Mesothelial cell of epicardium (in vitro differentiated cells): ENCODE measurements at places on chromosomes 5 and 9. TPM values are rescaled to one million over a fixed set of nuclear protein-coding genes. Genes with fewer than 3 reads are reported as not detected.

DNA sequence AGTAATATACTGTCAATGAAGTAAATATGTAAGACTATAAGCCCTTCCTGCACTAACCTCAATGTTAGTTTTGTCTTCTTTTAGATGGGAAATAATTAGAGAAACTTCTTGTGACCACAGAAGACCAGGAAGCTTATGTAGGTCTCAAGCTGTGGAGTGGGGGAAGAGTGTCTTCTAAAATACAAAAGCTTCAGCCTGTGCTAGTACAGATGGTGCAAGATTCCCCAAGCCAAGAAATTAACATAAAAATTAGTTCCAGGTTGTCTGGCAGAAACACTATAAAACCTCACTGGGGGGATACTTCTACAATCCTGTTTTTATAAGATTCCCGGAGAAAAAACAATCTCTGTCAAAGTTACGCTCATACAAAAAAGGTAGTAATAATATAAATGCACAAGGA is 103.6 kb downstream of the FNBP1 start:
- DNase-seq = no peak

DNA sequence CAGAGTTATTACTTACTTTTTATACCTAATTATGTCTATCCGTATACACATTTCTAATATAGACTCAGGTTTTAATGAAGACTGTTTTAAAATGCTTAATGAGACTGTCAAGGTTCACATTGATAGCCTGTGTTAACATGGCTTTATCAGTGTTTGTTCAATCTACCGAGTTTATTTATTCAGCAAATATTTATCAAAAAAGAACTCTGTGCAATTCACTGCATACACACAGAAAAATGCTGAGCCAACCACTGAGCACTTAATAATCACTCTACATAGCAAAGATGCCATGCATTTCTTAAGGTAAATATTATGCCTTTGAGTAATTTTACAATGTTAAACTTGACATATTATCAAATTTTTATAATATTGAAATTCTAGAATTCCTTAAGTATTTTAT is 428.2 kb downstream of the ANXA1 start:
- no peak for DNase-seq

DNA sequence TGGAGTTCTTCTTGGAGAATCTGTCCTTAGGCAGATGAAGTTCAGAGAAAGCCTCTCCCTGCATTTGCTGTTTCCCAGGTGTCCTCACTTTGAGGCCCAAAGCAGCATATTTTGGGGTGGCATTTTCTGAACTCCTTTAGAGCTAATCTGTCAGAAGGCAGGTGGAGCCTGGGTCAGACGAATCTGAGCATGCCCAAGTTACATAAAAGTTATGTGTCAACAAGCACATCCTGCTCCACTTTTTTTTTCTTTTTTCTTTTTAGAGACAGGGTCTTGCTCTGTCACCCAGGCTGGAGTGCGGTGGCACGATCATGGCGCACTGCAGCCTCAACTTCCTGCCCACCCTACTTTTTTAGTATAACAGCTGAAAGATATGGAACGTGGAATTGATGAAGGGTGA is 41.3 kb upstream of the HSPA9 start:
- DNase-seq = no peak

DNA sequence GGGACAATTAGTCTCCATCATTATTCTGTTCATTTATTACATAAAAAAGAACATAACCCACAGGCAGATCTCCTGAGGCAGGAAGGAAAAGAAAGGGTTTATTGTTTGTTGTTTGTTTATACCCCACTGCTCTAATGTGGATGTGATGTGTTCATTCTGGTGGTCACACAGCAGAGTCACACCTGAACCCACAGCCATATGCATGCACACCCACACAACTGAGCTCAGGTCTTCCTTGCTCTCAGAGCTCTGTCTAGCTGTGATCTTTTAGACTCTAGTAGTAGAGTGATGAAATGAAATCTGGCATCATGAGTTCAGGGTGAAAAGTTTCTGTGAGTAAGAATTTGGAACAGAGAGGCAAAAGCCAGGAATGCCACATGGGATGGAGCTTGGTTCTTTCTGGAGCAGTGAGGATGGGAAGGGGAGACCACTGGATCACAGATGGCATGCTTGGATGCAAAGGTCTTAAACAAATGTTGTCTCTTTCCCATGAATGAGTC is 227.0 kb downstream of the PAPPA start:
- DNase-seq = no peak

The BAAT gene
- total RNA-seq = 0.07 TPM in 2 of 3 replicates, not detected in the other

The KCNIP1 gene
- total RNA-seq = 1.3 to 2.3 TPM (median 1.5 TPM) in 3 replicates

- DNase-seq = no peak
Measured at GRCh38 chr5:41978676-41979075, 53.6 kb downstream of the FBXO4 start.

GRCh38 chr5:160237571-160238093 is 8.3 kb downstream of the FABP6 start:
- no peak for DNase-seq

The PROB1 gene
- total RNA-seq = 1.4 to 1.6 TPM (median 1.5 TPM) in 3 replicates

The F12 gene
- 2.1 to 2.7 TPM (median 2.3 TPM) in 3 replicates for total RNA-seq

GRCh38 chr5:40572391-40572790 is 107.3 kb upstream of the PTGER4 start:
- no peak for DNase-seq

The LECT2 gene
- not detected in 3 replicates for total RNA-seq

DNA sequence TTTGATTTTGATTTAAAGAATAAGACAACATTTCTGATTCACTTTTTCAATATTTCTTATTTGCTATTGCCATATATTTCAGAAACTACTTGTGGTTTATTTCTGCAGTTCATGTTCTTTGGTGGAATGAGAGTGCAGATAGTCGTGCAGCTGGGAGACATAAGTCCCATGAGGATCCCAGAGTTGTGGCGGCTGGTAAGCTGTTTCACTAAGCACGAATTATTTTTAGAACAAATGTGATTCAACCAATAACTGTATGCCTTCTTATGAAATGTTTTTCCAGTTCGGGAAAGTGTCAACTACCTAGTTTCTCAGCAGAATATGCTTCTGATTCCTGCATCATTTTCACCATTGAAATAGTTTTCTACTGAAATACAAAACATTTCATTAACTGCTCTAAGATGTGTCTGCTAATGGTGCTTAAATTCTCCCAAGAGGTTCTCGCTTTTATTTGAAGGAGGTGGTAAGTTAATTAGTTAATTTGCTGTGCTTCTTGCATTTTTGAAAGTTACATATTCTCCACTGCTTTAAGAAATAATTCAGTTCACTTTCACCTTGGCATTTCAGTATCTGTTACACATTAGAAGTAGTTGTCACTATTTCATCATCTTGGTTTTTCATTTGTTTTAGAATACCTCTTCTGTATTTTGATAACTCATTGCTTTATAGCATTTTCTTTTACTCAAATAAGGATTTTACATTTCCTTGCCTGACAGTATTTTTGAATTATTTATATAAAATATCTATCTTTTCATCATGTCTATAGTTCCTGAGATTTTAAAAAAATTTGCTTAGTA is 9.0 kb downstream of the NIPSNAP3B start:
- DNase-seq = no peak

GRCh38 chr9:38107405-38107804 is 38.4 kb upstream of the SHB start:
- no peak for DNase-seq

- no peak for DNase-seq
Measured at GRCh38 chr5:75043633-75044264, 8.6 kb downstream of the GCNT4 start.

- DNase-seq = no peak
Measured at GRCh38 chr5:52043137-52043536, 659.9 kb downstream of the ISL1 start.

DNA sequence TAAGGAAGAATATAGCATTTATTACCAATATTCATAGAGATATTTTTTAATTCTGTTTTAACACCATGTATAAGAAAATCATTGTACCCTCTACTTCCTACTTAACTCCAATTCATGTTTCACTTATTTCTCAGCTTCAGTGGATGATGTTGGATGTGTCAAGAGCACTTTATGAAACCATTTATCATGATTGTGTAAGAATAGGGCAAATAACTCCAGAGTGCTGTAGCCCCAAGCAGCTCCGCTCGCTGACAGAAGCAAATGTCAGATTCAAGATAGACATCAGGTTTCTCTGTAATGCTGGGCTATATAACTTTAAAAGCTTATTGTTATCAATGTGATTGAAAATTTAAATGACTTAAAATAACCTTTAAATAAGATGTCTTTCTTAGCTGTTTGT is 50.4 kb downstream of the MAST4 start:
- DNase-seq = no peak

The MYORG gene
- 4.2 to 5.5 TPM (median 4.9 TPM) in 3 replicates for total RNA-seq

DNA sequence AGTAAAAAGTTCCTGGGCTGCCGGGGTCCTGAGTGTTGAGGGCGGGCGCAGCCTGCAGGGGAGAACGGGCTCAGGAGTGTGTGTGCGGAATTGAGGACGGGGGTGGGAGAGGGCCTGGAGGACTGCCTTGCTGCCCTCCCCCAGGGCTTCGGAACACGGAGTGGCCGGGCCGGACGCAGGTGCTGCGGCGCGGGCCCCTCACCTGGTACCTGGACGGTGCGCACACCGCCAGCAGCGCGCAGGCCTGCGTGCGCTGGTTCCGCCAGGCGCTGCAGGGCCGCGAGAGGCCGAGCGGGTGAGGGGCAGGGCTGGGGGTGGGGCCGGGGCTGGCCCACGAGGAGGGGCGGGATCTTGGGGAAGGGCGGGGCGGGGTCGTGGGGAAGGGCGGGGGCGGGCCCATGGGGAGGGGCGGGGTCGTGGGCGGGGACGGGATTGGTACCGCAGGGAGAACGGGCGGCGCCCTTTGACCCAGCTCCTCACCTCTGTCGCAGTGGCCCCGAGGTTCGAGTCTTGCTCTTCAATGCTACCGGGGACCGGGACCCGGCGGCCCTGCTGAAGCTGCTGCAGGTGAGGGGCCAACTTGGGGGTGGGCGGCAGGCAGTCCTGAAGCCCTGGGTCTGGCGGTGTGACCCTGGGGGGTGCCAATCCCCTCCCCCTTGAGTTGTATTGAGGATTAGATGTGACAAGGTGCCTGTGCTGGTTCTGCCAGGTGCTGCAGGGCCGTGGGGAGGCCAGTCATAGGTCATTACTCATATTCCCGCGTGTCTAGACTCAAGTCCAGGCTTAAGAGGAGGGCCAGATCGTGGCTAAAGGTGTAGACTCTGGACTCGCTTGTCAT is 7.1 kb downstream of the FPGS start:
- DNase-seq = no peak

GRCh38 chr5:139141446-139142204 is 56.5 kb downstream of the SIL1 start:
- no peak for DNase-seq

DNA sequence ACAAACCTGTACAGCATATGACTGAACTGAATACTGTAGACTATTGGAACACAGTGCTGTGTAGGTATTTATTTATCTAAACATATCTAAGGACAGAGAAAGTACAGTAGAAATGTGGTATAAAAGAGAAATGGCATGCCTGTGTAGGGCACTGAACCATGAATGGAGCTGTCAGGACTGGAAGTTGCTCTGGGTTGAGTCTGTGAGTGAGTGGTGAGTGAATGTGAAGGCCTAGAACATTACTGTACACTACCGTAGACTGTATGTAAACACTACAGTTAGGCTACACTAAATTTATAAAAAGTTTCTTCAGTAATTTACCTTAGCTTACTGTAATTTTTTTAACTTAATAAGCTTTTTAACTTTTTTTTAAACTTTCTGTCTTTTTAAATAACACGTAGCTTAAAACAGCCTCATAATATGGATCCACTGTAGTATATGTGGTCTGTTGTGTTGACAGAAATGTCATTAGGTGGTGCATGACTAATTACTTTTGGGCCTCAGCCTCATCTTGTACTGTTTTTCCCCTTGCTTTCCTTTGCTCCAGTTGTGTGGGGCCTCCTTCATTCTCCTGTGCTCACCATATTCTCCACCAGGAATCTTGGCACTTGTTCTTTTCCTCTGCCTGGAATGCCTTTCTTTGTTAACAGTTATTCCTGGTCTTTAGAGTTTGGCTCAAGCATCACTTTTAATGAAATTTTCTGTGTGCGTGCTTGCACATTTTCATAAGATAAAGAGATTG is 8.8 kb downstream of the SPIN1 start:
- DNase-seq = no peak

GRCh38 chr5:142600611-142601358 is 85.1 kb downstream of the FGF1 start:
- DNase-seq = no peak

DNA sequence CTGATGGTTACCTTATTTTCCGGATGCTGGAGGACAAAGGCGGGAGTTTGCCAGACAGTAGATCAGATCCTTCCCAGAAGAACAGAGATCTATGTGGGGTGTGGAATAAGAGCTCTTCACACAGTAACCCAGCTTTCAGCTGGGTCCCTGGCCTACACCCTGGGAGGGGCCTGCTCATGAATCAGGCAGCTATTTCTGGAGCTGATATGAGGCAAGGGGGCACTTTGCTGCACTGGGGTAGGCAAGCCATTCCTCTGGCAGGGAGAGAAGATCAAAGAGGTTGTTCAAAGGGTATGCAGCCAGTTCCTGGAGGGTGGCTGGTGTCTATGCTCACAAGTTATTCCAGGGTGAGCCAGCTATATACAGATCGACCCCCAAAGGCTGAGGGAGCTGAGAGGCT is 48.6 kb downstream of the CYSTM1 start:
- DNase-seq = no peak

The IL33 gene
- total RNA-seq = 4.2 to 5.4 TPM (median 4.7 TPM) in 3 replicates

- DNase-seq = no peak
Measured at GRCh38 chr5:119290607-119291006, 65.2 kb upstream of the TNFAIP8 start.

GRCh38 chr9:93916358-93916757 is 38.8 kb downstream of the BARX1 start:
- DNase-seq = no peak

GRCh38 chr5:33241802-33242201 is 199.0 kb upstream of the TARS1 start:
- no peak for DNase-seq

The ANKDD1B gene
- total RNA-seq = 0.95 to 1.5 TPM (median 1.1 TPM) in 3 replicates

GRCh38 chr5:100542086-100542485 is 6.9 kb downstream of the FAM174A start:
- no peak for DNase-seq

The C5orf34 gene
- total RNA-seq = 3.3 to 5.5 TPM (median 4.1 TPM) in 3 replicates

- DNase-seq = no peak
Measured at GRCh38 chr9:89466451-89467277, 31.2 kb downstream of the SEMA4D start.

The PCDHB8 gene
- 2.3 to 2.4 TPM (median 2.4 TPM) in 3 replicates for total RNA-seq

DNA sequence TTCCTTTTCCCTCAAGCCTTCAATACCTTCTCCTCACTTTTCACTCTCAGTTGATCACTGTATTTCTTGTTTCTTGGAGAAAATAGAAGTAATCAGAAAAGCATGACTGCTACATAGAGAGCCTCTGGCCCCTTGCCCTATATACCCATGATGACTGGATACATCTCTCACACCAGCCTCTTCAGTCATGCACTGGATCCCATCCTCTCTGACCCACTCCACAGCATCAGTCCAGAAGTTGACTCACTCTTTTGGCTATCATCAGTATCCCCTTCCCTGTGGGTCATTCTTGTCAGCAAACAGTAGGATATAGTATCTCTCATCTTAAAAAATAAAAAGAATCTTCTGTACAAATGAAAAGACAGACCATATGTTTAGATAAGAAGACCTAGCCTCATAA is 32.9 kb downstream of the PTCD2 start:
- no peak for DNase-seq

The GNA14 gene
- total RNA-seq = 0.11 to 0.22 TPM (median 0.20 TPM) in 3 replicates
